ENCODE measurements at places on chromosomes 1 and 21. TPM values are rescaled to one million over a fixed set of nuclear protein-coding genes. Genes with fewer than 3 reads are reported as not detected.
A peak's percentile ranks its signal among the peaks of the same experiment; 100 is the strongest.

OR2T33 gene
- not detected for polyA plus RNA-seq

FAAH gene
- 24.3 TPM for polyA plus RNA-seq

TNFRSF18 gene
- 0.97 TPM for polyA plus RNA-seq

FASLG gene
- polyA plus RNA-seq, result 0.41 TPM

CELA2B gene
- 1.00 TPM for polyA plus RNA-seq

C8B gene
- 0.13 TPM for polyA plus RNA-seq

TMEM51 gene
- polyA plus RNA-seq, result 11.7 TPM

DNA sequence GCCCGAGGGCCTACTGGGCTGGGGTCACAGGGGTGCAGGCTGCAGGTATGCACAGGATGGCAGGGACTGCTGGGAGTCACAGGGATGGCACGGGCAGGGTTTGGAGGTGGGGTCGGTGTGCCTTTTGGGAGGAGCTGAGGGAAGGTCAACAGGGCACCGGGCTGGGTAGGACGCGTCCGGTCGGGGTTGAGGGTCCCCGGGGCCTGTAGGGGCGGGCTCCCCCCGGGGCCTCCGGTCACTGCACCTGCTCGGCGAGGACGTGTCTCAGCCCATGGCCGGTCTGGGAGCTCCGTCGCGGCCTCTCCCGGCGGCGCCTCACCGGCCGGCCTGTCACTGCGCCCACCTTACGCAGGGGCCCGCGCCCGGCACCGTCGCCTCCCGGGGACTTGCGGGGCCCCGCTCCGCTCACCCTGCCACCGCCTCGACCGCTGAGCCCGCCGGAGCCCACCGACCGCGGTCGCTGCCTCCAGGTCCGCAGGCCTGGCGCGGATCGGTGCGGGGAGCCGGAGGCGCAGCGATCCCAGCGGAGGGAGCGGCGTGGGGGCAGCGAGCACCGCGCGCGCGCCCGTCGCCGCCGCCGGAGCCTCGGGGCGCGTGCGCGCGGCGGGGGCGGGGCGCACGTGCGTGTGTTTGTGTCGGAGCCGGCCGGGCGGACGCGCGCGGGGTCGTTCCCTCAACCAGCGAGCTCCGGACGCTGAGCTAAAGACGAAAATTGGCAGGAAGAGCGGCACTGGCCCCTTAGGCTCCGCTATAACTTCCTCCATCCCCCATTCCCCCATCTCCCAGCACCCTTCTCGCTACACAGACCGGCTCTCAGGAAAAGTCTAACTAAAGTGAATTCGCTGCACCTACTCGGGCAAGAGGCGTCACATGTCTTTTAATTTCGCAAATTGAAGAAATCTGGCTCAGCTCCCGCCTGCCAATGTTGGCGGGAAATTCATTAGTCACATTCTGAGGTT, at the start of gene AMIGO1:
Gene AMIGO1 (minus strand): TSS at position 552 of the 959 bp plus-strand sequence. CDS start 815 bp downstream, outside the sequence.
- peak; percentile 73 for DNase-seq

DNA sequence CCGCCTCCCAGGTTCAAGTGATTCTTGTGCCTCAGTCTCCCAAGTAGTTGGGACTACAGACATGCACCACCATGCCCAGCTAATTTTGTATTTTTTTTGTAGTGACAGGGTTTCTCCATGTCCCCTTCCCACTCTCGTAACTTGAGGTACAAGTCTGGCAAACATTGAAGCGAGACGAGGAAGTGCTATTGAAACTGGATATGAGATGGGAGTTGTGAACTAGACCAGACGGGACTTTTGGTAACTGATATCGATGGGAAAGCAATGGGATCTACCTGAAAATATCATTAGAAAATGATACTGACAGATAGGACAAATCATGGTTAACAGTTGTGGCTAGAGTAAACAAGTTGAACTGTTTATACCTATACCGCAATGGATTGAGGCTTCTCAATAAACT, 95.2 kb upstream of the TRABD2B start:
- DNase-seq, result no peak

GRCh38 chr1:147781056-147781471, 20.7 kb upstream of the GJA5 start:
- DNase-seq, result no peak

- no peak for DNase-seq
These were observed 65.2 kb downstream of the TRIM11 start for GRCh38 chr1:228341450-228341813.

- peak; percentile 65 for DNase-seq
These were observed 62.8 kb upstream of the LAX1 start for GRCh38 chr1:203702130-203702577.

GRCh38 chr1:28865997-28866650, 48.2 kb upstream of the EPB41 start:
- DNase-seq, result no peak

- peak; percentile 46 for DNase-seq
These were observed 1.0 kb downstream of the EGLN1 start for GRCh38 chr1:231420959-231421545.

DNA sequence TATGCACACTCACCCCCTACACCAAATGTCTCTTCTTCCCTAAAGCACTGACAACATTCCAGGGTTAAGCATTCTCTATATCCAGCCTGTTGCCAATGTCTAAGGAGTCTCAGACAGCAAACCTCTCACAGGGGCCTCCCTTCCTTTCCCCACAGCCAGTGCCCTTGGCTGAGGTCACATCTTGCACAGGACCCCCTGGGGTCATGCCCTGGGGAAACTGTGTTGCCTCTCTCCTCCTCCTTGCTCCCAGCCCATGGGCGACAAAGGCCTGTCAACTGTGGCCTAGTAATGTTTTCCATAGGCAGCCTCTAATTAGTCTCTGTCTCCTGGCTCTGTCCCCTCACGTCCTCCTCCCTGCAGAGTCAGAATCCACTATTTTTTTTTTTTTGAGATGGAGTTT, 54.6 kb downstream of the NENF start:
- no peak for DNase-seq

DNA sequence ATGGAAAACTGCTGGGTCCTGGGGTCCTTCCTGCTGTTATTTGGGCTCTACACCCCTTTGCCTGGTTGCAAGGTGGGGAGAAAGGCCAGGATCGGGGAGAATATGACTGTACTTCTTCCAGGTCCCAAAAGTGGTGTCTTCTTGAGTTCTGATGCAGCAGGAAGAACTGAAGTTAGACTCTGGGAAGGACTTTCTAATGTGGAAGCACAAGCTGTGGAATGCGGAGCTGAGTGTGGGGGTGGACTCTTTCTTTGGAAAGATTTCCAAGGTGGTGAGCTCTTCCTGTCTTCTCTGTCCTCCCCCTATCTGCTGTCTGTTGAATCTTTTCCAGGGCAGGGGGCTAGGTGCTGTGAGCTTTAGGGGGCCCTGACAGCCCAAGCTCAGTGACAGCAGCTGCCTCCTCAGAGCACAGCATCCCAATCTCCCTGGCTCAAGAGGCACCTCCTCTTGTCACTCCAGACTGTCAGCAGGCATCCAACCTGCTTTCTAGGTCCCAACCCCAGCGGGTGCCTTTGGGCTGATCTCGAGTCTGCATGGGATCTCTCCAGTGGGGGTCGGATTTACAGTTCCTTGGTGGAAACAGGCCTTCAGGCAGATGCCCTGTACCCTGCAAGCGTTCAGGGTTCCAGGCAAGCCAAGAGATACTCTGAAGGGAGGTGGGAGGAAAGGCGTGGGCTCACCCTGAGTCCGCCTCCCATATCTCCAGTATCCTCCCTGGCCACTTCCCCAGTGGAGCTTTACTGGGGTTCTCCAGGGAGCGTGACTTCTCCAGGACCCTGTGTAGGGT, 23.2 kb downstream of the ADORA1 start:
- no peak for DNase-seq

GRCh38 chr1:18396247-18396980, 84.3 kb upstream of the KLHDC7A start:
- DNase-seq, result no peak

DNA sequence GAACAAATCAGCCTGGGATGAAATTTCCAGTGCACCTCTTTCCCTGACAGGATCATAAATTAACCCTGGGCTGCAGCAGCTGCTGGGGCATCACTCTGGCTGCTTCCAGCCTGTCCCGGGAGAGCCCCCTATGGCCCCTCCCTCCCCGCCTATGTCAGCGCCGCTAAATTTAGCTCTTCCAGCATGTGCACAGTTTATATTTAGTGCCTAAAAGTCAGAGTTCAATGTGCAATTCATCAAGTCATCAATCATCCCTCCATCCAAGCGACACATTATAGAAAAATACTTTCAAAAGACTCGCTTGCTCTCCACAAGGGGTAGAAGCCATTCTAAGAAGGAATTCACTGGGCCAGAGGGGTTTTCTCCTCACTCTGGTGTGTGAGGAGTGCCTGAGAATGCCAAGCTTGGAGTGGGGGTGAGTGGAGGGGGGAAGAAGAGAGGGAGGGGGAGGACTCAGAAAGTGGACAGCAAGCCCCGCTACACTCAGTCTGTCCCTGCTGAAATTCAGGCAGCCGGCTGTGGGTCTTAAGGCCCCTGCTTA, 37.4 kb downstream of the XCL1 start:
- DNase-seq, result peak; percentile 45

GRCh38 chr1:98296681-98297080, 364.8 kb upstream of the SNX7 start:
- DNase-seq, result no peak

GRCh38 chr1:230868736-230869385, 540 bp upstream of the C1orf198 start:
- DNase-seq, result no peak

- DNase-seq, result no peak
These were observed 26.8 kb downstream of the RSPH1 start for GRCh38 chr21:42469272-42469671.

DNA sequence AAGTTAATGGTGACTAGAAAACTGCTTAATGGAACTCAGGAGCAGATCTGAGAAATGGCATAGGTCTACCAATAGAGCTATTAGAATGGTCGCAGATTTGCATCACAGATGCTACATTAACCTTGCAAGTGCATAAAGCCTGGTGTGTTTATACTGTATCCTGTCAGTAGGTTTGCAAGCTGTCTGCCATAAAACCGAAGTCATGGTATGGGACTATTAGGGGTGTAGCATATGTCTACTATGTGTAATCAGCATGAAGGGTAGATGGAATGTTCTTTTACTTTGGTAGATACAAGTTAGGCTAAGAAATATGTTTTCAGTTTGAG, 574.2 kb upstream of the ADGRL2 start:
- DNase-seq, result no peak

DNA sequence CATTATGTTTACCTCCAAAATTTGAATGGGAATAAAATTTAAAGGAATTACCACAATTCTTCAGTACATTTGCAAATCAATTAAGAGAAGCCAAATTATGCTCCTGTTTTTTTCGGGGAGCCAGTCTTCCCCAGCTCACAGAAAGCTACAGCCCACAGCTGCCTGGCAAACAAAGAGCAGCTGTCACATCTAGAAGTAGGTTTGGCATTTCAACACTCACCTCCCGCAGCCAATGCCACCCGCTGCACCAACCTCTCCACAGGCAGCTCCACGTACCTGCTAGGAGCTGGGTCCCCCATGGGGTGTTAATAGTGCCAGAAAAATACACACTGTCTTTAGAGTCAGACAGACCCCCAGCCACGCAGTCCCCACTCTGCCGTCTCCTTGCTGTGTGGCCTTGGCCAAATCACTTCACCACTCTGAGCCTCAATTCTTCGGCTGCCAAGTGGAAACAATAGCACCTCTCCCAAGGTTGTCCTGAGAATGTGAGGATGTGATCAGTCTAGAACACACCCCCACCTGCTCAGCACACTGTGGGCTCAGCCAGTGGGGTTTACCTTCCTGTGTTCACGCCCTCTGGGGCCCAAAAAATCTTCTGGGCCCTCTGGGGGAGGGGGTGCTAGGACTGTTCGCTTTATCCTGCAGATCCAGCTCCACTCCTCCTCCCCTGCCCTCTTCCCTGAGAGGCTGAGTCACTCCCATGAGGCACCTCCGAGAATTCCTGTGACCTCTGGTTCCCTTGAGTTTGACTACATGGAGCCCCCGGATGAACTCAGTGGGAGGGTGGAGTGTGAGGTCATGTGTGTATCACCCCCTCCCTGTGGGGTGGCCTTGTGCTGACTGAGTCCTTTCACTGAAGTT, 204.3 kb upstream of the GRIK3 start:
- DNase-seq, result no peak

GRCh38 chr1:59494145-59494833, 197.4 kb downstream of the FGGY start:
- DNase-seq, result no peak

DNA sequence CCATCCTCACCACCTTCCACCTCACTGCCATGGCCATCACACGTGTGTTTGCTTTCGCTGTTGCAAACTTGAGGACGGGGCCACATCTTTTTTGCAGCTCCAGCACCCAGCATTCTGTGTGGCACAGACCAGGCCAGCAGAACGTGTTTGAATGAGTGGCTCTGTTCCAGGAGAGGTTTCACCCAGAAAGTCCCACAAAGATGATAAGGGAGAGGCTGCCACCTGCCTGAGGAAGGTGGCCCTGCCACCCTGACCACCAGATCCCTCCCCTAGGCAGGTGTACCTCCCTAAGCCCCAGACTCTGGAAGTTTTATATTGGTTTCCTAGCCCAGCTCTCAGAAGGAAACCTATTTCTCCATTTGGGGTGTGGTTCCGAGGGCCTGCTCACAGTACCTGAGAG, 252.1 kb downstream of the KAZN start:
- DNase-seq, result no peak

GRCh38 chr1:234531151-234531635, 52.2 kb upstream of the TARBP1 start:
- no peak for DNase-seq

Data from right lung (tissue), 10 donors.